ENCODE measurements at places on chromosomes 7 and 10.

- DNase-seq: peak; percentile 36
These were observed 127.9 kb upstream of the STK17A start for GRCh38 chr7:43454936-43455518.

GRCh38 chr7:12985752-12986151, 298.3 kb downstream of the ARL4A start:
- DNase-seq: no peak

GRCh38 chr10:99656199-99657064, 2.9 kb upstream of the ENTPD7 start:
- DNase-seq: no peak

DNA sequence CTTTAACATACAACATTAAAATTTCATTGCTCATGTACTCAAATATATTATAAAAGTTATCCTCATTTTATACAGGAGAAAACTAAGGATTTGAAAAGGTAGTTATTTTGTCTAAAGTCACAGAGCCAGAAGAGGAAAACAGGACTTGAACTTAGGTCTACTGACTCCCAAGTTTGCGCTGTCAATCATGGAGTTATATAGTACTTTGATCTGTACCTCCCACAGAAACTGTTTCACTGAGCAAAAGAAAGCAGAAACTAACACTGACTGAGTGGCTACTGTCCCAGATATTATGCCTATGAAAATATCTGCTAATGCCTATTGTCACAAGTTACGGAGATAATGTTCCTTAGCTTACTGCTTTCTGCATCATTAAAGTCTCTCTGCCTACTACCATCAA, 329.1 kb downstream of the MAGI2 start:
- DNase-seq: no peak

- DNase-seq: no peak
These were observed 2.2 kb downstream of the TBATA start for GRCh38 chr10:70782746-70783680.

- DNase-seq: no peak
These were observed 62.5 kb downstream of the MKI67 start for GRCh38 chr10:128063736-128064107.

GRCh38 chr7:143965280-143965679, 10.6 kb downstream of the OR2F1 start:
- no peak for DNase-seq

DNA sequence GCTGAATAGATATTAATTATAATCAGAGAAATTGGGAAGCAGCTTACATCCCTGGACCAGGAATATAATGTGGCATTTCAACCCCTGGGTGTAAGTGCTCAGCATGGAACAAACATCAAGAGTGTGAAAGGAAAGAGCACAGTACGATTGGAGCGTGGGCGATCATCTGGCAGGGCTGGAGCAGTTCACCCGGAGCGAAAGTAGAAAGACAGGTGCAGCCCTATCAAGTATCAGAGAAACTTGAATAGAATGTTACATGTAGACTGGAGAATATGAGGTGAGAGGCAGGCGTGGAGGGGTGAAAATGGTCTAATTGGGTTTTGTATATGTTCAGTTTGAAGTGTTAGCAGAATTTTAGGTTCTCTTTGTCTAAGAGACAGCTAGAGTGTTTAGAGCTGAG, 303.0 kb downstream of the MDFIC start:
- no peak for DNase-seq

- DNase-seq: no peak
These were observed 52.8 kb downstream of the HHEX start for GRCh38 chr10:92742331-92743228.

Measured in G401 (cell line).